ENCODE measurements at places on chromosomes 3 and 15.

- DNase-seq = no peak
Measured at GRCh38 chr3:295166-295565, 98.6 kb downstream of the CHL1 start.

GRCh38 chr3:32706348-32707025 is 21.5 kb downstream of the CNOT10 start:
- DNase-seq = no peak

DNA sequence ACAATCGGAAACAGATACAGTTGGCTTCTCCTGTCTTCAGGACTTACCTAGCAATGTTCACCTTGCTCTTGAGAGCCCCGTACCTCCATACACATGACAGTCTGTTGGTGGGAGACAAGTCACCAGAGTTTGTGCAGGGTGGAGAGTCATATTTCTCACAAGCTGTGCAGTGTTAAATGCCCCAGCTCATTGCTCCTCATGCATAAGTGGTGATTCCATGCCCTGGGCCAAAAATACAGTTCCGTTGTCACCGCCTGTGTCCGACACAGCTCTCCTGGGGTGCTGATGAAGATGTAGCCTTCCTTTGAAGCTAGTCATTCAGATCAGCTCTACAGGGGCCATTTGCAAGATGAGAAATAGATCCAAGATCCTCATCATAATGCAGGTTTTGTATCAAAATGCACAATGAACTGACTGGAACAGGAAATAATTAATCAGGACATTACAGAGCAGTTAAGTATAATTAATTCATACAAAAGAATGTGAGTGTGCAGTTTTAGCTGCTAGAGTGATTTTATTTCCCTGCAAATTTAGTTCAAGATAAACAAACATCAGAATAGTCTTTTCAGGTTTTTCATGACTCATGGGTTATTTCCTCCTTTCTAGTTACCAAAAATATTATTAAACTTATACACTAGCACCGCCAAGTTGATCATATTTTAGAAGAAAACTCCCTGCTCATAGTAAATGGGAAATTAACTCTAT is 66.5 kb downstream of the CD47 start:
- no peak for DNase-seq

GRCh38 chr15:20346082-20346805 is 195.4 kb downstream of the GOLGA6L6 start:
- peak; percentile 62 for DNase-seq

- DNase-seq = peak; percentile 93
Measured at GRCh38 chr15:69468241-69469121, 15.9 kb downstream of the RPLP1 start.

GRCh38 chr3:47380601-47381316 is at the start of gene PTPN23:
Gene PTPN23, plus strand, starts transcription at chr3:47381021. Its CDS starts 76 bp downstream, at chr3:47381097.
- peak; percentile 100 for DNase-seq

GRCh38 chr3:112874725-112875124 is 28.1 kb upstream of the CD200R1L start:
- DNase-seq = no peak

DNA sequence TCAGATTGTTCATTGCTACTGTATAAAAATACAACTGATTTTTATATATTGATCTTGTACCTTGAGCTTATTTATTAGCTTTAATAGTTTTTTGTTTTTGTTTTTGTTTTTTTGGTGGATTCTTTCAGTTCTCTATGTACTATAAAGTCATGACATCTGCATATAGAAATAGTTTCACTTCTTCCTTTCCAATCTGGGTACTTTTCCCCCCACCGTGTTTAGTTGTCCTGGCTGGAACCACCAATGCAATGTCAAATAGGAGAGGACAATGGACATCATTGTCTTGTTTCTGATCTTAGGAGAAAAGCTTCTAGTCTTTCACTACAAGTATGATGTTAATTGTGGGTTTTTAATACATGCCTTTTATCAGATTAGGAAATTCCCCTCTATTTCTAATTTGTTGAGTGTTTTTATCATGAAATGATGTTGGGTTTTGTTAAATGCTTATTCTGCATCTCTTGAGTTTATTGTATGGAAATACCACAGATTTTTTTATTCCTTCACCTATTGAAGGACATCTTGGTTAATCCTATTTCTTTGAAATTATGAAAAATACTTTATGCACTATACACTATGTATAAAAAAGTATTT is 2.8 kb upstream of the XCR1 start:
- DNase-seq = no peak

GRCh38 chr3:71582036-71582611 is 1.4 kb downstream of the FOXP1 start:
- DNase-seq = peak; percentile 78

- no peak for DNase-seq
Measured at GRCh38 chr3:177338697-177339219, 141.5 kb upstream of the TBL1XR1 start.

GRCh38 chr3:131397889-131398288 is 16.3 kb downstream of the NUDT16 start:
- no peak for DNase-seq

GRCh38 chr15:89797678-89798201 is 16.9 kb downstream of the ANPEP start:
- DNase-seq = no peak

DNA sequence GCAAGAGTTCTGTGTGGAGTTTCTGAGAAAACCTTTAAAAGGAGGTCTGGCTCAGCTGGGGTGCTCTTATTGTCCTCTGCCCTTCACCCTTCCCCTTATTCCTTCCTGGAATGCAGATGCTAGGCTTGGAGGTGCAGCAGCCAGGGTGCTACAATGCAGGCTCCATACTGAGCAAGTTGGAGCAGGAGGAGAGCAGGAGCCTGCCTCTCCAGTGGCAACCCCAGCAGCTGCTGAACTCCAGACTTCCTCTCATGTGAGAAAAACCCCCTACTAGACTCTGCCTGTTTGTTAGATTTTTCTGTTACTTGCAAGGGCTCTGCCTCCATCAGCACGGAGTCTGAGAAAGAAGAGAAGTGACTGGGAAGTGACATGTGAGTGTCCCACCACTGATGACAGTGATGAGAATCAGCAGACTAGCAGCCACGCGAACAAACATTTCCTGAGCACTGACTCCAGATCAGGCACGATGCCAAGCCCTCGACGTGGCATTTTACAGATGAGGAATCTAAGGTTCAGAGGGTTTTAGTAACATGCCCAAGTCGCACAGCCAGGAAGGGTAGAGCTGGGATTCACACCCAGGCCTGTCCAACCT is 16.1 kb upstream of the RARRES1 start:
- DNase-seq = no peak

DNA sequence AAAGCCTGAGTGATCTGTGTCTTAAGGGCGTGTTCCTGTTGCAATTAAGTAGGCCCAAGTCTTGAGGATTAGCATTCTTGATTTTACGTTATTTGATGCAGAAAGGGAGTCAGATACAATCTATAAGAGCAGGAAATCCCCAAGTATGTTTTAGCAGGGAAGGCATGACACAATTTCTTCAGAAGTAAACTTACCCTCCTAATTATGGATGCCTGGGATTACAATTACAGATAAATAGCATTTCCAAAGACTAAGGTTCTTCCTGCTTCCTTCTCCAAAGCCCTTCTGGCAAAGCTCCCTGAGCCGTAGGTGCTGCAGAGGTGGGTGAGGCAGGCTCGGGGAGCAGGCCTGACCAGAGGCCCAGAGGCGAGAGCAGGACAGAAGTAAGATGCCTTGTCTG is 34.9 kb upstream of the ST6GAL1 start:
- no peak for DNase-seq

DNA sequence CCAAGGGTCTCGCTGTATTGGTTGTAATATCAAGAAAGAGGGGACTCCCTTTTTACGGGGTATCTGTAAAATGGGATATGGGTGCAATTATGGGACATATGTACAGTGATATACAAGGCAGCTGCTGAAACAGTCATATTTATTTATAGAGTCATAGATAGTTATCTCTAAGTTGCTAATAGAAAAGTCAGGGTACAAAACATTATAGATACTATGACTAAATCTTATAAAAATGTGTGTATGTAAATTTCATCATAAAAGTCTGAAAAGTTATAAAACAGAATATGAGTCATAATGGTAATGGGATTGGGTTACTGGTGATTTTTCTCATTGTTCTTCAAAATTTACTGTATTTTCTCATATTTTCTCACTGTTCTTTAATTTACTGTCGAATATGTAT is 344.9 kb upstream of the SLCO3A1 start:
- no peak for DNase-seq

DNA sequence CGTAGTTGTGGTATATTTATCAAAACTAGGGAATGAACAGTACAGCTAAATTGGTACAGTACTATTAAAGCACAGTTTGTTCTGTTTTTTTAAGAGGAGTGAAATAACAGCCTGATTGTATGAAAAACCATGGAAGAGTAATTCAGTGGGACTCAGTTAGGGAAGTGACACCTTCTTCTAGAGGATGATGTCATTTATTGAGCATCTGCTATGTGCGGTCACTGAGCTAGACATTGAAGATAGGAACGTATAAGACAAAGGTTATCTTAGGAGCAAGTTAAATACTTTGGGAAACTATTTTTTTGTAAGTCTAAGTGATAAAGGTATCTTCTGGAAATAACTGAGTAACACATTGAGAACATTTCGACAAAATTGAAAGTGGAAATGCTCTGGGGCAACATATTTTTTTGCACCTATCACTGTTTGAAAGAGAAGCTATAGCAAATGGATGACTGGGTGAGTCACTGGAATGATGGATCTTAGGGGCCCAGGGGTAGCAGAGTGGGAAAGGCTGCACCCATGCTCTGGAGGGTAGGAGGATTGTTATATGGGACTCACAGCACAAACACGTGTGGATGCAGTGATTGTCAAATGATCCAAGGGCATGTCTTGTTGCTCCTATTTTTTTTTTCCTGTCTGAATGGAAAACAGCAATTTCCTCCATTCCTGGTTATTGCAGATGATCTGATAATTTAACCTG is 43.0 kb downstream of the OXNAD1 start:
- no peak for DNase-seq

DNA sequence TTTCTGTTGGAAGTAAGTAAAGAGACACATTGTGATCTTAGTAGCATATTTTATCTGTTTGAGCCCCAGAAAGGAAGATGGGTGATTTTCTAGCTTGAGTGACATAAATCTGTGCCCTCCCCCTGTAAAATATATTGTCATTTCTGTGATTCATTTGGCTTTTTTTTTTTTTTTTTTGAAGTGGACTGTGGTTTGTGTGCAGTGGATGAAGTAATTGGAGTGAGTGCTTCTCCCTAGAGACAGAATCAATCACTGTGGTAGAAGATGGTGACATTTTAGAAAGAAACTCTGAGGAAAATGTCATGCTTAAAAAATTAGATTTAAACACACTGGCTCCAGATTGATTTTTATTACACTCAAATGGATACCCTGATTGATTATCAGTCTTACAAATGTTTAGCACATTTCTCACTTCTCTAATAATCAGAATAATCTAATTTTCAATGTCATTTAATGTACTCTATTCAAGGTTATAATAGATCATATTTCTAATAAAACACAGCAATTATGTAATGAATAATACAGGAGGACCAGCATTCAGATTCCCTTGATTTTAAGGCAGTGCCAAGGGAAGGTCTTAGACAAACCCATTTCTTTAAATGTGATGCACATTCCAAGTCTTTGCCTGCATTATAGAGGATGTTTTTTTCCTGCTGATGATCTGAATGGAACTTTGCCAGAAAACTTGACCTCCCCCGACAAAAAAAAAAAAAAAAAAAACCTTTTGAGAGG is 116.6 kb downstream of the TOP2B start:
- no peak for DNase-seq

DNA sequence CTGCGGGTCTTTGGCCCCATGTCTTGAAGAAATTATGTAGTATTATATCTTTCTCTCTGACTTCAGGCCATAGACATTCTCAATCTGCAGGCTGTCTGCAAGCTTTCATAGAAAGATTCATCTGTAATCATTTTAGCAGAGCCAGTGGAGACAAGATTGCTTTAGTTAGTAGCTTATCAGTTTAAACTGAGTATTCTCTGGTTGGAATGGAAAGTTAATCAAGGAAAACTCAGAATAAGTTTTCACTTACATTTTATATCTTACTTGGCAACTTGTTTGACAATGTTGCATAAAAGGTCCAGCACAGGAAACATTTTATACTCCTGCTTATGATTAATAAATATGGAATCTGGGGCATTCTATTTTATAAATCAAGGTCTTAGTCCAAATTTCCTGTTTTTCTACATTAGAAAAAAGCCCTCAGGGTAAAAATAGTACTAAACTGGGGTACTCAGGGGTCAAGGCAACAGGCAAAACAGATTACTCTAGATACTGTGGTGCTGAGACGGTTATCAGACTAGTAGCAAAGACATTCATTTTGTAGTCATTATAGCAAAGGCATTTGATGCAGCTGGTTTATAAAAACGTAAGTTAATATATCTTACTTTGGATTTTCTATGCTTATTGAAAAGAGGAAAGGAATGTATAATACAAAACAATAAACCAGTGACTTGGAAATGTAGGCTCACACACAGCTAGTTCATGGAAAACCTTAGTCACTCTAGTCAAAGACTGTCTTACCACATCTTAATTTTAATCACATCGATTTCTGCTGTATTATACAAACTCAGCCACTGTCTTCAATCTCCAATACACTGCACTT is 45.2 kb upstream of the FILIP1L start:
- no peak for DNase-seq

DNA sequence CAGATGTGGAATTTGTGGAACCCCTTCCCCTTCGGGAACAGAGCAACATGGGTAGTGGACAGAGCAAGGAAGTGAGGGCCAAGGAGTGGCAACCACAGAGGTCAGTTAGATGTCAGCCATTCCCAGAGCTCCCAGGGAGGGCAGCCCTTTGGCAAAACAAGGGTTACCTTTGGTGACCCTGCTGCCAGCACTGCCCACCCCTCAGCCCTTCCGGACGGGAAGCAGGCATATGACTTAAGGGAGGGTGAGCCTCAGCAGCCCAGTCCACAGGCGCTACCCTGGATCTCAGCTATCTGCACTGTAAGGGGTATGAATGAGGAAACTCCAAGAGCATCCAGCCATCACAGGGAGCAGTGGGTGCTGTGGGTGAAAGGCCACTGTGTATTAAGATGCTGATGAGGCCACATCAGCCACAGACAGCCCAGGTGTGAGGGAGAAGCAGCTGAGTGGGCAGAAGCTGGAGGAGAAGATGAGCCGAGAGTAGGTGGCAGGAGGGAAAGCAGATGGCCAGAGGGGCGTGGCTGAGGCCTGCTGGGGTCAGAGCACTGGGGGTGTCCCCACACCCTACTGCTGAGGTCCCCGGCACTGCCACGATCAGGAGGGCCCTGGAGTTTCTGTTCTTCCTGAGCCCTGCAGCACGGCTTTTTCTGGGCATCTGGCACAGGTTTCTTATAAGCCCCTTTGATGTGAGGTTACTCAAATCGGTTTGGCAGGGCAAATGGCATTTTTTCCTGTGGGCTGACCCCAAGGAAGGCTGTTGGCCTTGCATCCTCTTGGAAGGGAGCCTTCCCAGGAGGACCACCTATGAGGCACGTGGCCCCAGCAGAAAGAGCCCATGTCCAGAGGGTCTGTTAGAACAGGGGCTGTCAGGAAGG is 6.2 kb downstream of the PLA2G4D start:
- no peak for DNase-seq

DNA sequence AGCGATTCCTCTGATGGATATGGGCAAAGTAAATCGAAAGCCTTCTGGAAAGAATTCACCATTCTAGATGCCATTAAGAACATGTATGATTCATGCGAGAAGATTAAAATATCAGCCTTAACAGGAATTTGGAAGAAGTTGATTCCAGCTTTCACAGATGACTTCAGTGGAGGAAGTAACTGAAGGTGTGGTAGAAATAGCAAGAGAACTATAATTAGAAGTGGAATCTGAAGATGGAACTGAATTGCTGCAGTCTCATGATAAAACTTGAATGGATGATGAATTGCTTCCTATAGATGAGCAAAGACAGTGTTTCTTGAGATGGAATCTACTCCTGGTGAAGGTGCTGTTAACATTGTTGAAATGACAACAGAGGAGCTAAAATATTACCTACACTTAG is 30.1 kb upstream of the TBC1D23 start:
- no peak for DNase-seq

- no peak for DNase-seq
Measured at GRCh38 chr3:13161021-13161759, 88.0 kb upstream of the IQSEC1 start.

Data from activated effector memory CD4-positive, alpha-beta T cell treated with anti-CD3 and anti-CD28 coated beads, Interleukin-2, amount 50 U/mL, for 16 hours (primary cell).